ENCODE measurements at places on chromosomes 5 and 9.

GRCh38 chr5:74837115-74837514 lies 29.1 kb downstream of the FAM169A start:
- no peak for DNase-seq

DNA sequence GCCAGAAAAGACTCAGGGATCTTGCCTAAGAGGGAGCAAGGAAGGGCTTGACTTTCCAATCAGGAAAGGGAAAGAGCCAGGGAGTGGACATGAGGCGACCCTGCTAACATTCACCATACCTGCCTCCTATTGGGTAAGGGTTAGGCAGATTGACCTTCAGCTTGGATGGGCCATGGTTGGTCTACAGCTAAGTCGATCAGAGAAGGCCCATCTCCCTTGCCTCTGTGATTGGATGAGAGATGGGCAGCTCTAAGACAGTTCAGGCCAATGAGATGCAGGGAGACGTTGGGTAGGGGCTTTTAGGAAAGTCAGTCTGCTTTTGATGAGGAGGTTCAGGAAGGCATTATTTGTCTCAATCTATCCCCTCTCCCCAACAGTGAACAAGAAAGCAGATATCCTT lies 135.0 kb upstream of the STC2 start:
- no peak for DNase-seq

GRCh38 chr5:133644000-133644865 lies 31.9 kb upstream of the FSTL4 start:
- DNase-seq: no peak

DNA sequence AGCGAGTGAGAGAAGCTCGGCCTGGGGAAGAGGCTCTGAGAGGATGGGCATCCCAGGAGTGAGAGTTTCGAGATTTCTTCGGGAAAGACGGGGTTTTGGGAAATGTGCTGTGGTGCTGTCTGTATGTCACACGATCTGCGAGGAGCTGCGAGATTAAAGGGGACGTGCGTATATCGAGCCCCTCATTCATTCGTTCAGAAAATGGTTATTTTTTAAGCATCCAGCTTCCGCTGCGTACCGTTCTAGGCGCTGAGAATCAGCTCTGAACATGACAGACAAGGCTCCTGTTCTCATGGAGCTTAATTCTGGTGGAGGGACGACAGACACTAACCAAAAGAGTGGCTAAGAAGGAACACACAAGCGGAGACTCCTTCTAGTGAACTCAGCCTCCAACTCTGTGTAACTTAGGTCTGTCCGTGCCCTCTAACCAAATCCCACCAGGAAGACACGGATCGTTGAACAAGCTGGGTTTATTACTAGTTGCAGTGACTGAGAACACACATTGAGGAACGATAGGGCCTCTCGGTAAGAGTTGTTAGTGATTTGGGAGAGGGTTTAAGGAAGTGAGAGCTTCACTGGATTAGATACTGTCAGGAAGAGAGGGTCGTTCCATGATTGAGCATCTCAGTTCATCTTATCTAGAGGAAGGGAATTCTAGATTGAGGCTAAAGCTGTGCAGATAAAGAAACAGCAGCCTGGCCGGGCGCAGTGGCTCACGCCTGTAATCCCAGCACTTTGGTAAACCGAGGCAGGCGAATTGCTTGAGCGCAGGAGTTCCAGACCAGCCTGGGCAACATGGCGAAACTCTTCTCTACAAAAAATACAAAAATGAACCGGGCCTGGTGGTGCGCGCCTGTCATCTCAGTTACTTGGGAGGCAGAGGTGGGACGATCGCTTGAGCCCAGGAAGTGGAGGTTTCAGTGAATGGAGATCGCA lies 1.0 kb upstream of the FBXW11 start:
- no peak for DNase-seq

DNA sequence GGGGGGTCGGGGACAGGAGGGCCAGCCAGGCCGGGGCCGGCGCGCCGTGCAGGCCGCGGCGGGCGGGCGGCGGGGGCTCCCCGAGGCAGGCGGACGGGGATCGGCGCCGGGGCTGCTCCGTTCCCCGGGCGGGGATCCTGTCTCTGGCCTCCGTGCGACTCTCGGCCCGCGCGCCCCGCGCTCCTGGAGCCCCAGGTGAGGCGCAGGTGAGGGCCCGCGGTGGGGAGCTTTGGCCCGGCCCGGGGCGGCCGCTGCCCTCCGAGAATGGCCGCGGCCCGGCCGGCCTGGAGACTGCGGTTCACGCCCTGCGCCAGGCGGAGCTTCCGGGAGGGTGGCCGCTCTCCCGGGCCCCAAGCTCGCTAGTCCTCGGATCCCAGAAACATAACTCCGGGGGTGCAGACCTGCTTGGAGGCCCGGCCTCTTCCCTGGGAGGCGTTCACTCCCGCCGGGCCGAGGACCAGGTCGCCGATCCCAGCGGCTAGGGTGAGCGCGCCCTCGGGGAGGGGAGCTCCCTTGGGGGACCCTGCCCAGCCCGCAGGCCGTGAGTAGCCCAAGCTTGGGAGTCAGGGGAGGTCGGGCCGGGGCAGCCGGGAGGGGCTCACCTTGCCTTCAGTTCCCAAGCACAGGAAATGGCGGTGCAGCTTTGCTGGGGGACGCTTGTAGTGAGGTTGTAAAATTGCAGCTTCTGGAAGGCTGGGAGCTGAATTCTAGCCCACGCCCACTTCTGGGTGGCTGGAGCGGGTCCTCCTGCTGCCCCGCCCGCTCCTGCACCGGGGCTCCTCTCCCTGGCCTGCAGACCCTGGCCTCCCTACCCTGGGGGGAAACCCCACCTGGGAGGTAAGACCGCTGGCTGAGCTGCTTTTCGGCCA lies 723 bp downstream of the PPP1R26 start:
- no peak for DNase-seq

DNA sequence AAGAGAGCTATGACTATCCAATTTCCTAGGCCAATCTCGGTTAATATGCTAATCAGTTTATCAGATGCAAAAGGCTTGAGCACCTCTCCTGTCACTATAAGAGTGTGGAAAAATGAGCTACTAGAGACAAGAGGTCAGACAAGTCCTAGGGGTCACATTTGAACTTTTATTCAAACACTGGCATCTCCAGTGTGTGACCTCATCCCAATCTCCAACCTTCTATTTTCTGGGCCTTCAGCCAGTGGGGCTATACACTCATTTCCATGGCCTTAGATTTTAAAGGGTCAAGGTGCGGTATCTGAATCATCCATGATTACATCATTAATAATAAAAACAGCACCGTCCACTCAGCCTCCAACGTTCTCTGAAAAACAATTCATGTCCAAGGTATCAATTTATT lies 139.6 kb upstream of the LRRTM2 start:
- no peak for DNase-seq

GRCh38 chr5:92977846-92978540 lies 603.0 kb downstream of the NR2F1-AS1 start:
- DNase-seq: no peak

- DNase-seq: no peak
Observed at GRCh38 chr5:137441476-137441875, 57.6 kb downstream of the SPOCK1 start.

DNA sequence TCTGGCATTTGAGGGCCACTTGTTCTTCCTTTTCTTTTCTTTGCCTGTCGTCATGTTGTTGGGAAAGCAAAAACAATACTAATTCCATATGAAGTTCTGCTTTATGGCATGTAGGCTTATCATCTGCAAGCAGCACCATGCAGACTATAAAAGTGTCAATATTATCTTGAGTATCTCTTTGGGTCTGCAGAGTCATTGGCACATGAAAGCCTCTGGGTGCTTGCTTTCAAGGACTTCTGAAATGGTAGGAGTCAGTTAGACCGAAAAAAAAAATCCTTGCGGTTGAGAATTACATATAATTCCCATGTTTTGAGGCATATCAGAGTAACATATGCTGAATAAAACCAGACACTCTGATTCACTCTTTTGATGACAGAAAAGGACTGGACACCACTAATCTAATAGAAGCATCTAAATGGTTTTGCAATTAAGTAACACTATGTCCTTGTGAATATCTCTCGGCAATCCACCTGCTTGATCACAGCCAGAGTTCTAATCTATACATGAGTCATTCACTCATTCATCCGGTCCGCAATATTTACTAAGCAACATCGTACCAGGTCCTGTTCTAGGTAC lies 44.4 kb downstream of the GNAQ start:
- DNase-seq: no peak

DNA sequence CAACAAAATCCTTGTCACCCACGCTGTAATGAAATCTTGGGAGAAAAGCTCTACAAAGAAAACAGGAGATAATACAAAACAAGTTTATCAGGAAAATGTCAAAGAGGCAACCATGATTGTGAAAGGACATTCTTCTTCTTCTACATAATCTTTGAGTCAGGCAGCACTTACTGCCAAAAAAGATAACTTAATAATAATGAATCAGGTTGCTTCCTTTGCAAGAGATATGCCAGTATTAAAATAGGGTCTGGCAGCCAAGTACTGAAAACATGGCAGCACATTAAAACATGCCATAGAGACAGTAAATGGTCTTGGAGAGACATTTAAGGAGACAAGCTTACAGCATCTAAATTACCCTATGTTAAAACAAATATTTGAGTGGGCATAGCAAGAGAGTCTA lies 1573.4 kb downstream of the EFNA5 start:
- no peak for DNase-seq

- no peak for DNase-seq
Observed at GRCh38 chr5:151238303-151238741, 14.4 kb upstream of the CCDC69 start.

DNA sequence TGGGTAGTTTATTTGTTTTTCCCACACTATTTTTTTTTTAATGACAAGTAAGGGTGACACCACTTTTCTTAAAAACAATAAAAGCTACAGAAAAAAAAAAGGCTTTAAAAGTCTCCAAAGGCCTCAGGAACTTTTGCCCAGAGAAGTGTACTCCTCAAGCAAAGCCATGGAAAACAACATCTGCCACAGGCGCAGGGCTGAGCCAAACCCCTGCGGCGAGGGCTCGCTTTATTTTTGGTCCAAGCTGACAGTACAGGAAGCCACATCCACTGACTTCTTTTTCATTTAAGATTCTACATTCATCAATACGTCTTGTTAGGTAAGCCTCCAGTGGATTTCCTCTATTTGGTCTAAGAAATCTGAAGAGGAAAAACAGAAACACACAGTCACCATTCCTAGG lies 51.9 kb upstream of the IFNK start:
- DNase-seq: no peak

DNA sequence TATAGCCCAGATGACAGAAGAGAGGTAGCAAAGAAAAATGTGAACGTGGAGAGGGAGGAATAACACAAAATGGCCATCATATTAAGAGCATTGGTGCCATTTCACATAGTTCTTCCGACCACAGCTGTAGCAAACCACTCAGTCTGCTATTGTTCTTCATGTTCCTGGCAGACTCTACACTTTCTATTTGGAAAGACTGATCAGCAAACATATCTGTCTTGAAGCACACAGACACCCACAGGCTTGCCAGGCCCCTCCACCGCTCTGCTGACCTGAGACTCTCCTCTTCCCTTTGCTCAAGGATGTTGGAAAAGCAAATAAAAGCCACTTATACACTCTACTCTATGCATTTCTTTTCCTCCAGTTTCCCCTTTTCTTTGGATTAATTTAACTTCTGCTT lies 298.0 kb downstream of the FBXL7 start:
- no peak for DNase-seq

DNA sequence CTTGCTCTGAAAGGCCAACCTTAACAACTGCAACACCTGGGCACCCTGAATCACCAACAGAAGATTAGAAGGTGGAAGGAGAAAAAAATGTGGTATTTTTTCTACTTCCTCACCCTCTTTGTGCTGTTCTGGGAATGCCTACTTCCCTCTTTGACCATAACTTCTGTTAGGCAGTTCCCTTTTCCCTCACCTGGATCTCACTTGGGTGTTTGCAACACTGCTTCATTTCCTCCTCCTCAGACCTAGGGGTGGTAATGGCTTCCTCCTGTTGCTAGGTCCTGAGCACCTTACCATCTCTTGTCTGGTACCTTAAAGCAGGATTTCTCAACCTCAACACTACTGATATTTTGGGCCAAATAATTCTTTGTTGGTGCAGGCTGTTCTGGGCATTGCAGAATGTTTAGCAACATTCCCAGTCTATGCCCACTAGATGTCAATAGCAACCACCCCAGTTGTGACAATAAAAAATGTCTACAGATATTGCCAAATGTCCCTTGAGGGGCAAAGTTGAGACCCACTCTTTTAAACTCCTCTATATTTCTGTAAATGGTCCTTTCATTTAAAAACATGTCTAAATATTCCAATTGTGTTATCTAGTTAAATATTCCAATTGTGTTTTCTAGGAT lies 300.0 kb upstream of the VLDLR start:
- DNase-seq: no peak

GRCh38 chr5:72917371-72917776 lies 38.5 kb upstream of the FCHO2 start:
- no peak for DNase-seq

DNA sequence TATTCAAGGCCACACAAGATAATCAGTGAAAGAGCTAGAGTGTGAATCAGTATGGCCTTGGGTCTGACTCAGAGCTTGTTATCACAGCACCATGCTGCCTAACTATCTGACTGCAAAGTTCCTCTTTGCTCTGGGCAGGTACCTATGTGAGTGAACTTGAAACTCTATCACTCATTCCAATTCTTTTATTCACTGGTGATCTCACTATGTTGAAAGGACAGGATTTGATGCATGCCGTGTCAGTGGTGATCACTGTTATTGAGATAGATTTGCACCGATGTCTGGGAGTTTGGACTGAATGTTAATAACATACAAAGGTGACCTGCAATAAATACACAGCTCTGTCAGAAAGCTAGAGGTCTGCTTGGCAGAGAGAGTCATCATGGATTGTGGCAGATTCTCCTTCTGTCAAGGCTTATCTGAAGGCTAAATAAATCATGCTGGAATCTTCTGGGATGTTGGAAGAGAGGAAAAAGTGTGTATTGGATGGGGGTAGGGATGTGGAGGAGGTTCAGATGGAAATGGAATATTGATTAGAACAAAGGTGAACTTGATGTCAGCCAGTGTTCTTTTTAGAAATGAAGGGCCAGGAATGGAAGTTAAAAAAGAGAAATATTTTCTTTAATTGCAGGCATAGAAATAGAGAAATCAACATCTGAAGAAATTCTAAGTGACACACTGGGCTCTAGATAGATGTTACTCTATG lies 91.8 kb upstream of the TNC start:
- DNase-seq: no peak

GRCh38 chr5:158635565-158635964 lies 464.2 kb downstream of the EBF1 start:
- DNase-seq: no peak

DNA sequence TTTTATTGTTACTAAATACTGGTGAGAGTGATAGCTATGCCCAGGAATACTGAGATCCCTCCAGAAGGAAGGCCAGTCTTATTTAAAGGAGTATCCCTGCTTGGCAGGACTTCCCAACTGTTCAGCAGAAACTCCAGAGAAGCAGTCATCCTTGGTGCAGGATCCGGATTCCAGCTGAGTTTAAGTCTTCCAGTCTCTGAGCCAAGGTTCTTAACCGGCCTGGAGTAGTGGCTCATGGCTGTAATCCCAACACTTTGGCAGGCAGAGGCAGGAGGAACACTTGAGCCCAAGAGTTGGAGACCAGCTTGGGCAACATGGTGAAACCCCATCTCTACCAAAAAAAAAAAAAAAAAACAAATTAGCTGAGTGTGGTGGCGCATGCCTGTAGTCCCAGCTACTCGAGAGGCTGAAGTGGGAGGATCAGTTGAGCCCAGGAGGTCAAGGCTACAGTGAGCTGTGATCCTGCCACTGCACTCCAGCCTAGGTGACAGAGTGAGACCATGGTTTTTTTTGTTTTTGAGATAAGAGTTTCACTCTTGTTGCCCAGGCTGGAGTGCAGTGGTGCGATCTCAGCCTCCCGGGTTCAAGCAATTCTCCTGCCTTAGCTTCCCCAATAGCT lies 7.6 kb downstream of the NAIF1 start:
- no peak for DNase-seq
